Hypothalamus (tissue), 51 donors: ENCODE measurements at places on chromosomes 7 and 10.

- DNase-seq: no peak
Observed at GRCh38 chr7:2196381-2197378, 36.1 kb downstream of the MAD1L1 start.

- no peak for DNase-seq
Observed at GRCh38 chr7:25928549-25929330, 223.3 kb upstream of the NFE2L3 start.

GRCh38 chr10:44261710-44262455 is 123.0 kb downstream of the CXCL12 start:
- DNase-seq: no peak

DNA sequence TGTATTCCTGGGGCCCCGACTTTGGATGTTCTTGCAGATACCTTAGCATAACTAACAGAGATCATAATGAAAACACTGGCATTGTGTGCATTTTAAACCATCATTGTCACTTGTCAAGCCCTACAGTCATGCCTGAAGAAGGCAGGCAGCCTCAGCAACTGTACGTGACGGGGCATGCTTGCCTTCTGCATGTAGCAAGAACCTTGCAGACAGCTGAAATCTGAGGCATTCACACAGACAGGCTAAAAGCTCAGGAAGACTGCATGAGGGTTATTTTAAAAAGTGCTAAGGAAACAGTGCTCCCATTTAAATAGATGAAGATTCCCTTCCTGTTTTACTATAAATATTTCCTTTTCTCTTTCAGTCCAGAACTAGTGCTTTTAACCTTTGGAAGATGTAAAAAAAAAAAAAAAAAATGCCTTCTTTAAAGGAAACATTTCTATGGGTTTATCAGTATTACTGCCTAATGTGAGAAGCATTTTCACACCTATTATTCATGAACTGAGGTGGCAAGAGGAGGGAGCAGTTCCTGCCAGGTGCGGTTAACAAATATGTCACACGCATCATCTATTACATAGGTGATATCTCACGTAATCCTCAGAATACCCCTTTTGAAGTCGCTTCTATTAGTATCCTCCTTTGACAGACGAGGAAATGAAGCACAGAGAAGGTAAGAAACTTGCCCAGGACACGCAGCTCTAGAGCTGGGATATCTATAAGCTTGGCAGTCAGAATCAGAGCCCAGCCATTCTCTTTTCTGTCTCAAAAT is 88.1 kb downstream of the PRKCQ start:
- no peak for DNase-seq

DNA sequence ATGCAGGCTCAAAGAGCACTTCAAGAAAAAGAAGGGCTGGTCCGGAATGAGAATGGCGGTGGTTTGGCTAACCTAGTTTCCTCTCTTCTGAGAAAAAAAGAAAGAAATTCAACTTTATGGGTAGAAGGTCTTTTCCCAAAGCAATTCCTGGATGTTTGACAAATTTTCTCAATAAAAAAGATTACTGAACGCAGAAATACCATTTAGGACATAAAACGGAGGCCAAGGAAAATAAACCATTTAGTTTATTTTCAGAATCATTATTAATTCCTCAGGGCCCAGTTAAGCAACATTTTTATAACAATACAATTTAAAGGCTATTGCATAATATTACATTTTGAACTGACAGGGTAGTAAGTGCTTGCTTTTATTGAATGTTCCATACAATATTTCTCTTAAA is 284.6 kb upstream of the ANKRD30A start:
- DNase-seq: no peak

DNA sequence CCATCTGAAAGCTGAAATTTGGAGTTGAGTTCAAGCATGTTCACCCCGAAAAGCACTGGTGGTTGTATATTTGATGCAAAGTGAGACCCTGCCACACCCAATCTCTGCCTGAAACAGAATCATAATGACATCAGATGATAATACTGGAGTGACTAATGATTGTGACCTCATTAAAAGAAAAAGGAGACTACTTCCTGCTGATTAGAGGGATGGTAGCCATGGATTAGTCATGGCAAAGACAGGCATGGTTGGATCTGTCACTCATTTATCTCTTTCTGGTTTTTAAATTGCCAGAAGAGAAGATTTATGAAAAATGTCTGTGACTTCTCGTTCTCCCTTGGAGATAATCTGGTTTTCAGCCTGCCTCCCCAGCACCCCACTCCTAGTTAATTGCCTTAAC is 101.2 kb downstream of the BAMBI start:
- no peak for DNase-seq

DNA sequence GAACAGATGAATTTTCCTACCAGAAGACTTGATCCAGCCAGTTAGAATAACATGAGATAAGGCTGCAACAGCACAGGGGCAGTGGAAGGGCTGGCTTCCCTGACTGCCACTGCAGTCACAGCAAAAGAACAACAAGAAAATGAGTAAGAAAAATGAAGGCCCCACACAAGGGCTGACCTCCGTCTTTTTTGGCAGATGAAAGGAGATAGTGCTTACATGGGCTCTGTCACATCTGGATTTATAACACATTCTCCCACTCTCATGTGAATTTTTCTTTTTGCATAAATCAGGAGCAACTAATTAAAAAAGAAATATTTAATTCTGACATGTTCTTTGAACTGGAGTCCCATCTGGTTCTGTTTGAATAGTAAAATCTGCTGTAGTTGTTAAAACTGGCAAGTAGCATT is 99.6 kb downstream of the NRP1 start:
- DNase-seq: no peak

DNA sequence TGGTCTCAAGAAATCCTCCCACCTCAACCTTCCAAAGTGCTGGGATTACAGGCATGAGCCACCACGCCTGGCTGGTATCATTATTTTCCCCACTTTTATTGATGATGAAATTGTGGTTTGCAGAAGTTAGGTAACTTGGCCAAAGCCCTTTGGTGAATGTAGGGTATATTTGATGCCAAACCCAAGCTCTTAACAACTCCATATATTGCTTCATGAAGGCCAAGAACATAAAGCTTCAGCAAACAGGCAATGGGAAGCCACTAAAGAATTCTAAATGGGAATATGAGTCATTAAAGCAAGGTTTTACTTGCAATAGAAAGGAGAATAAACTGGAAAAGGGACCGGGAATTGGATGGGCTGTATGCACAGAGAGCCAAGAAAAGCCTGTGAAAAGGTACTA is 142.7 kb downstream of the KMT2E start:
- no peak for DNase-seq

DNA sequence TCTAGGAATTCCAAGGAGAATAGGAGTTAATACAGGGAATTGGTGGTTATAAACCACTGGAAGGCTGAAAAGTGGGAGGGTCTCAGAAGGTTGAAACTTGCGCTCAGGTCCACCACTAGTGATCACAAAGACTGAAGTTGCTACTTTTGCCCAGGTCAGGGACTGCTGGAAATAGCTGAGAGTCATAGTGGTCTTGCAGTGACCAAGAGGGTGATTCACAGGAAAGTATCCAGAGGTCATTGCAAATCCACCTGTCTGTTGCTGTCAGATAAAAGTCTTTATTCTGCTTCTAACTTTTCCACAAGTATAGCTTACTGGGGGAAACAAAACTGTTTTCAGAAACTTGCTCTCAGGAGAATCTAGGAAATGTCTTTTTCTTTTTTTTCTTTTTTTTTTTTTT is 211.5 kb upstream of the PRSS1 start:
- DNase-seq: no peak

DNA sequence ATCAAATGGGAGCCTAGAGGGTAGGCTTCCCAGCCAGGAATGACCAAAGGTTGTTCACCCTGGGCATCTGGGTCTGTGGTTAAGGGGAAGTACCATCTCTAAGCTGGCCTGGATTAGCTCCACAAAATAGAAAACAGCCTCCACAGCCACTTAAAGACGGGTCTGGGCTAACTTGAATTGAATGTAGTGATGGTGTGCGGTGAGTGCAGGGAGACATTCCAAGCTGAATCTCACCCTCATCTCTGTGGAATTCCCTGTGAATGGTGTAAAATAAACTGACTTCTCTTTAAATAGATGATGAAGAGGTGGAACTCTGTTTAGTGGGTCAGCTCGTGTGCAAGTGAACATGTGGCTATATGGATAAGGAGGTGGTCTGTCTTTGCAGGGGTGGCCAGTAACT is 251.0 kb downstream of the DYNC1I1 start:
- no peak for DNase-seq

DNA sequence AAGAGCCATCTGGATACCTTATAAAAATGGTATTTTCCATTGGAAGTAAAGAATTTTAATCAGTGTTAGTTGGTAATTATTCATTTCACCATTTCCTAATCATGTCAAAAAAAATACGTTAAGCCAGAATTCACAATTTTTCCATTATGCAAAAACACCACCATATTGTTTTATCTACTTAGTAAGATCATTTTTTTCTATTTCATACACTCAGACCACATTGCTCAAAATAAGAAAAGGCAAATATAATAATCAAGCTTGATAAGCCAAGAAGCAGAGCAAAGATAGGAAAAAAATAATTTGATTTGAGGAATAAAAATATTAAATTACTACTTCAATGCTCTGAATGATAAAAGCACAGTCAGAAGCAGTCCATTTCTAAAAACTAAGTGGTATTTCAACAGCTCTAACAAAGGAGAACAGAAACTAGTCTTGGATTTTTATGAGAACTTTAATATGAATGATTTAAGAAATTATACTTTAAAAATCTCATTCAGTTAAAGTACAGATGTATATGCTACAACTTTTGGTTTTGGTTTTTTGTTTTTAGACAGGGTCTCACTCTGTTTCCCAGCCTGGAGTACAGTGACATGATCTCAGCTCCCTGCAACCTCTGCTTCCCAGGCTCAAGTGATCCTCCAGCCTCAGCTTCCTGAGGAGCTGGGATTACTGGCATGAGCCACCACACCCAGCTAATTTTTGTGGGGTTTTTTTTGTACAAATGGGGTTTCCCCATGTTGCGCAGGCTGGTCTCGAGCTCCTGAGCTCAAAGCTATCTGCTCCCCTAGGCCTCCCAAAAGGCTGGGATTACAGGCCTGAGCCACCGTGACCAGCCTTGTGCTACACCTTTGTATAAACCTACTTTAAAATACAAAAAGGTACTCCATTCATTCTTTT is 46.6 kb downstream of the LRRN3 start:
- no peak for DNase-seq

GRCh38 chr10:28922127-28922526 is 244.8 kb downstream of the BAMBI start:
- no peak for DNase-seq

- DNase-seq: no peak
Observed at GRCh38 chr10:60948851-60949250, 4.9 kb upstream of the RHOBTB1 start.

DNA sequence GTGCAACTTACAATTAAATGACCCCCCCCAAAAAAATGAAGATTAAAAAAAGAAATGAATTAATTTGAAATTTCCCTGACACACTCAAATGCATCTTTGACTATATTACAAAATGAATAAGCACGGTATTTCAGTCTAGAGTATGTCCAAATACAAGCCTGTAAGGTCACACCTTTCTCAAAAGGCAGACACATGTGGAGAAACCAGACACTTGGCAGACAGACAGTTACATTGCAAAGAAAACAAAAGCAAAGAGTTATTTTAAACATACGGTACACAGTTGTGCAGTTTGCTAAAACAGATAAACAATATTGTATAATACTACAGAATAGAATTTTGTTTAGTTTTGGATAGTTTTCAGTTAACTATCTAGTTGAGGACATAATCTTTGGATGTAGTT is 153.0 kb downstream of the ATE1 start:
- DNase-seq: no peak
